ENCODE measurements at places on chromosomes 16 and 17.

DNA sequence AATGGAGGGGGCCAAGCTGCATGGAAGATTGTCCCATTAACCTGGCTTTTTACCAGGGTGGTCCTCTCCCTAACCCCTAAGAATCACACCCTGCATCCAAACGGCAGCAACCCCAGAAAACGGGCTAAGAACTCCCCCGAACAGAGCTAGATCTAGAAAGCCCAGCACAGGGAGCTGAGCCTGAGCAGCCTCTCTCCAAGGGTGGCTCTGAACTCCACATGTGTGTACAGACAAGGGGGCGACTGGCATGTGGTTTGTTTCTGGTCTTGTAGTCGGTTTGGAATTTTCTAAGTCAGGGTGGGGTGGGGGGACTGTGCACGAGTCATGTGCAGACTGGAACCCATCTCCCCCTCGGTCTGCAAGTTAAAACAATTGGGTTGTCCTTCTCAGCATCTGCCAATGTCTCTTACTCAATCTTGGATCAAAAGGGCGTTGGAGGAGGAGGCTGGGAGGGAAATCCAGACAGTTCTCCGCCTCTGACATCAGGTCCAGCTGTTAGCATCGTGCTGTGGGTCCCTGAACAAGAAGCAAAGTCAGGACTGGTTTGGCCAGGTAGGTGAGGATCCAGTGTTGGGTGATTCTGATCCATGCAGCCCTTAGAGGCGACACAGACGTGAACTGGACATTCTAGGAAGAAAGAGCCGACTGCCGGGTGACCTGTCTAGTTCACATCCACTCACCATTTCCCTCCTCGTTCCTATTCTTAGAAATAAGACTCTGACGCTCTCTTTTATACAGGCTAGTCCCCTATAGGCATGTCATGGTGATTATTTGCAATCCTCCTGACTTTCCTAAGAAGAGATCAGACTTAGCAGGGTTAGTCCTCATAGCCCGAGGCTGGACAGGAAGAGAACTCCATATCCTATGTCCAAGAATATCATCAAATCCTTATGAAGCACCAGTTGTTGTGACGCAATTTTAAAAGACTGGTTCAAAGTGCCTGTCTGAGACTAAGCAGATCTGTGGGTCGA lies 381.8 kb downstream of the SOX9 start:
- DNase-seq: no peak

GRCh38 chr17:50594128-50594823 lies 33.8 kb downstream of the CACNA1G start:
- peak; percentile 37 for DNase-seq

- DNase-seq: no peak
Measured at GRCh38 chr16:69319826-69320739, 8.9 kb downstream of the VPS4A start.

GRCh38 chr17:37180376-37180775 lies 195.4 kb upstream of the C17orf78 start:
- DNase-seq: no peak

DNA sequence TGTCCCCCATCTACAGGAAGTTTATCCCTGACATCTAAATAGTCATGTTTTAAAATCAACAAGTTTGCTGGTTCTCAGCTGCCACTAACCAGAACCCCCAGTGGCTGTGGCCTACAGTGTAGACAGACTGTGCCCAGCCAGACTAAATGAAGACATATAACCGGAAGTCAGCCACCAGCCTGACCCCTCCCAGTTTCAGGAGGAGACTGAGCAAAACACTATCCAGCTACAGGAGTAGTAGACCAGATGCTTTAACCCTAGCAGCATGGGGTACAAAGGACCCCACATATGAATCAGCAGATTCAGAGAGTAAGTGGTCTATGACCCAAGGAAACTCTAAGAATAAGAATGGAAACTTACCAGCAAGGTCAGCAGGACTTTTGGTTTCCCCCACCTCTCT lies 83.4 kb downstream of the HIC1 start:
- peak; percentile 45 for DNase-seq

- no peak for DNase-seq
Measured at GRCh38 chr17:36525113-36525512, 9.6 kb downstream of the MYO19 start.

- DNase-seq: peak; percentile 53
Measured at GRCh38 chr17:385178-385835, 32.7 kb upstream of the RPH3AL start.

DNA sequence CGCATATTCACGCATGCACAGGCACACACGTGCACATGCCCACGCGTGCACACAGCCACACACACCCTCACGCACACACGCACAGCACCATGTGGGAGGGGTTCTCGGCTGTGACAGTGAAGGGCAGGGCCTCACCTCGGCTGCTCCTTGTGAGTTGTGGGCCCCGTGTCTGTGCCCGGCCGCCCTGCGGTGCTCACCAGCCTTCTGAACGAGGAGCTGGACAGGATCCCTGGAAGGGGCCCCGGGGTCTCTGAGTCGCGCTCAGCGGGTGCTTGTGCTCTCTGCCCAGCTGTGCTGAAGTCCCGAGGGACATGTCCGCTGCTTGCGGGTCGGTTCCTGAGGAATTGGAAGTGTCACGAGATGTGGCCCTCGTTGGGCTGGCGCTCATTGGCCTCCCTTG lies 16.1 kb downstream of the TSC2 start:
- no peak for DNase-seq

GRCh38 chr17:75487351-75488070 lies 27.8 kb downstream of the CASKIN2 start:
- DNase-seq: peak; percentile 88

- peak; percentile 10 for DNase-seq
Measured at GRCh38 chr16:53220585-53220984, 165.8 kb downstream of the CHD9 start.

GRCh38 chr16:12930881-12931280 lies 29.5 kb downstream of the SHISA9 start:
- no peak for DNase-seq

- DNase-seq: no peak
Measured at GRCh38 chr16:23407436-23408127, 45.4 kb downstream of the COG7 start.

GRCh38 chr16:53946746-53947386 lies 242.9 kb downstream of the FTO start:
- no peak for DNase-seq

- DNase-seq: no peak
Measured at GRCh38 chr17:74139120-74139519, 64.4 kb upstream of the RPL38 start.

GRCh38 chr16:651844-652243 lies 2.7 kb downstream of the WDR90 start:
- DNase-seq: no peak

- no peak for DNase-seq
Measured at GRCh38 chr17:15884731-15885130, 60.2 kb upstream of the ADORA2B start.

GRCh38 chr17:57523926-57524632 lies 221.0 kb downstream of the CCDC182 start:
- DNase-seq: no peak

DNA sequence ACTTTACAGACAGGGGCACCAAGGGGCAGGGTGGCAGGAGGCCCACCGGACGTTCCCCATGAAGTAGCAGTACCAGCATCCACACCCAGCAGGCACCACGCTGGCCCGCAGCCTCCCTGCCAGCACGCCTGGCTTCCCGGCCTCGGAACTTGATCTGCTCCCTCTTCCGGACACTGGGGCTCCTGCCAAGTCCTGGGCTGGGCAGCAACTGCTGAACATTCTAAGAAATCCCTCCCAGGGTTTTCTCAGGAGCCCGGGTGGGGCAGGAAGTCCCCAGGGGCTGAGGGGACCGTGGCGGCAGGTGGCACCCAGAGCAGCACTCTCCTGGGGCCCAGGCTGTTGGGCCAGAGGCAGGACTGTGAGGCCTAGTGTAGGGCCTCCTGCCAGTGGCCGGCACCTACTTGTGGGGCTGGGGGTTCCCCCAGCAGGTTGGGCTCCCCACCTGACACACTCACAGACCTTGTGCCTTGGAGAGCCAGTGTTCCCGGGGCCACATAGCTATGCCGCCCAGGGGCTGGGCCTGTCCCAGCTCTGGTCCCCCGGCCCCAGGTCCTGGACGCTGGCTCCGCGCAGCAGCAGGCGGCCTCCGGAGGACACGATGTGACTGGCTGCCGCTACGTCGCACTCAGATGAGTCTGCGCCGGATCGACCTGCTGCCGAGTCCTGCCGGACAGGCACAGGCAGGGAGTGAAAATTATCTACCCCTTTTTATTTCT lies 86.2 kb upstream of the CBX4 start:
- DNase-seq: no peak

DNA sequence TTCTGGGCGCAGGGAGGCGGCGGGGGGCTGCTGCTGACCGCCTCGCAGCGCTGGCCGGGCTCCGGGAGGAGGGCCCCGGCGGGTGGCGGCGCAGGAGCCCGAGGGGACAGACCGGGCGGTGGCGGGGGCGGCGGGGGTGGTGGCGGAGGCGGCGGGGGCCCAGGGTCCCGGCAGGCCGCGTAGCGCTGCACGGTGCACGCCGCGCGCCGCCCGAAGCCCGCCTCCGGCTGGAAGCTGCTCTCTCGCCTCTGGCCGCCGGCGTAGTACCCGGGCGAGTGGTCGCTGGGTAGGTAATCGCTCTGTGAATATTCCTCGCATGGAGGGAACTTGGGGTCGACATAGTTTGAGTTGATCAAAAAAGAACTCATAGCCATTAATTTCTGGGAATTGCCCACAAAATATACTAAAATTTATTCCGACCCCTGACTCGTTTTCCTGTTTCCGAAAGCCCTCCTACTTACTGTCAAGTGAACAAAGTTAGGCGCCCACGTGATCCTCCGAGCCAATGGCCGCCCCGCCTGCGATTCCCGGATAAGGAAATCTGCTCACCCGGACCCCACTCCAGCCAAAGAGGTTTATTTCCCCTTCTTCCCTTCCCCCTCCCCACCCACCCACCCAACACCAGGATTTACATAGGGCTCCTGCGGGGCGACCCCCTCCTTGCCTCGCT lies at the start of gene HOXB4:
TSS of gene HOXB4 (minus strand) at position 405 of the 670 bp plus-strand sequence. CDS start at position 374, 31 bp downstream.
- peak; percentile 61 for DNase-seq

DNA sequence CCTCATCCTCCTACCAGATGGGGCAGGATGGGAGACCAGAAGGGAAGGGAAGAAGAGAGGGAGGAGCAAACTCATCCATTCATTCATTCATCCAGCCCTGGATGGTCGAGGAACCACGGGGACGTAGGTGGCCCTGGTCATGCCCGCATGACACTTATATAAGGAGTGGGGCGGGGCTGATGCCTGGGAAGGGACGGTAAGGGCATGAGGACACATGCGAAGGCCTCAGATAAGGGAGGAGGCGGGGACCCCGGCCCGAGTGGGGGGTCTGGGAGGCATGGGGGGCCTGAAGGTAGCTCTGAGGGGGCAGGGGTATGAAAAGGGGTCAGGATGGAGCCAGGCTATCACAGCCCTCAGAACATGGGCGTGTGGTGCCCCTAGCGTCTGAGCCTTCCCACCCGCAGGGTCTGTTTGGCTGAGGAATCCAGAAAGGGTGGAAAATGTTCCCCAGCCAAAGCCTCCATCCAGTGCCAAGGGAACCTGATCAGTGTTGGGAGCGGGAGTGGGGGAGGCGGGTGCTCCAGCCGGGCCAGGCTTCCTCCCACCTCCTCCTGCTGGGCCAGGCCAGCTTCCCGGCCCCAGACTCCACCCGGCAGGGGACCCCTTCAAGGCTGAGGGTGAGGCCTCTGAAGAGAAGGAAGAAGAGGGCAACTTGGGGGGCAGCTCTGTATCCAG lies 17.6 kb upstream of the CD79B start:
- no peak for DNase-seq

- DNase-seq: no peak
Measured at GRCh38 chr17:73323409-73324159, 11.8 kb upstream of the CDC42EP4 start.

- DNase-seq: no peak
Measured at GRCh38 chr16:80938004-80938878, 68.4 kb downstream of the CMC2 start.

- no peak for DNase-seq
Measured at GRCh38 chr17:10812674-10813073, 8.8 kb upstream of the TMEM238L start.

DNA sequence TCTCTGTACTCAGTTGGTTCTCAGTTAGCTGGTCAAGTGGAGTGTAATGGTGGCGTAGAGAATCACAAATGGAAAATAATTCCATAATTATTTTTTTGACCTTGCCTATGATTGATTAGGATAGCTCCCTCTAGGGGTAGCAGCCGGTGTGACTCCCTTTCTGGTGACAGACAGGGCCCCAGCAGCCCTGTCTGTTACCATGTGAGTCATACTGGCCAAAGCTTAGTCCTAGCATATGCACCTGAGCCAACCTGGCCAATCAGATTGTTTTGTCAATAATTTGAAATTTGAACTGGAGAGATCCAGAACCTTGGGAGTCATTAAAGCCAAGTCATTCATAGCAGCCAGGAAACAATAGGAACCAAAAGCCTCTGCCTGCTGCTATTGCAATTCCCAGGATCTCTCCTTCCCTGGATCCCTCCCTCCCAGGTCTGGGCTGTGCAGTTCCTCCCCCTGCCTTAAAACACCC lies 5.6 kb downstream of the PNPO start:
- peak; percentile 84 for DNase-seq

DNA sequence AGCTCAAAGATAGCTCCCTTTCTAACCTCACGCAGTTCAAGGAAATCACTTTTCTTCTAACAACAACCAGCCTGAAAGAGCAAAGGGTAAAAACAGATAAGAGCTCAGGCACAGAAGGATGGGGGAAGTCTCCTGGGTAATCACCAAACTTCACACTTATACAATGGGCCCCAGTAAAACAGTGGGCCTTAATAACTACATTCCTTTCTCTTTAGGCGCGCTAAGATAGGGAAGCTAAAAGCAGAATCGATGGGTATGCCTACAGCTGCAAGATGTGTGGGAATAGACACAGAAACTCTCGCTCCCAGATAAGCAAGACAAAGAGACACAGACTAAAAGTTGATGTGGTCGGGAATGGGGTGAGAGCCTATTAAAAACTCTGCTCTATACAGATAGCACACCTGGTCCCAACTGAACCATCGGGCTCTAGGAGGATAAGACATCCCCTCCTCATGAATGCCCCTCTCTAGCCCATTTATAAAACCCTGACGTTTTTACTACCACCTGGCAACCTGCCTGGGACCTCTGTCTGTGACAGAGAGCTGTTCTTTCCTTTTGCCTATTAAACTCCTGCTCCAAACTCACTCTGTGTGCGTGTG lies 826 bp downstream of the LYZL6 start:
- no peak for DNase-seq

GRCh38 chr16:81094771-81095251 lies 1.4 kb downstream of the GCSH start:
- DNase-seq: no peak

- DNase-seq: peak; percentile 36
Measured at GRCh38 chr16:88938777-88939244, 38.2 kb downstream of the CBFA2T3 start.

GRCh38 chr17:27268394-27269085 lies 25.4 kb upstream of the WSB1 start:
- DNase-seq: no peak

GRCh38 chr16:1466968-1467521 lies 7.8 kb downstream of the CLCN7 start:
- peak; percentile 33 for DNase-seq
